ENCODE measurements at places on chromosomes 2 and 18.

DNA sequence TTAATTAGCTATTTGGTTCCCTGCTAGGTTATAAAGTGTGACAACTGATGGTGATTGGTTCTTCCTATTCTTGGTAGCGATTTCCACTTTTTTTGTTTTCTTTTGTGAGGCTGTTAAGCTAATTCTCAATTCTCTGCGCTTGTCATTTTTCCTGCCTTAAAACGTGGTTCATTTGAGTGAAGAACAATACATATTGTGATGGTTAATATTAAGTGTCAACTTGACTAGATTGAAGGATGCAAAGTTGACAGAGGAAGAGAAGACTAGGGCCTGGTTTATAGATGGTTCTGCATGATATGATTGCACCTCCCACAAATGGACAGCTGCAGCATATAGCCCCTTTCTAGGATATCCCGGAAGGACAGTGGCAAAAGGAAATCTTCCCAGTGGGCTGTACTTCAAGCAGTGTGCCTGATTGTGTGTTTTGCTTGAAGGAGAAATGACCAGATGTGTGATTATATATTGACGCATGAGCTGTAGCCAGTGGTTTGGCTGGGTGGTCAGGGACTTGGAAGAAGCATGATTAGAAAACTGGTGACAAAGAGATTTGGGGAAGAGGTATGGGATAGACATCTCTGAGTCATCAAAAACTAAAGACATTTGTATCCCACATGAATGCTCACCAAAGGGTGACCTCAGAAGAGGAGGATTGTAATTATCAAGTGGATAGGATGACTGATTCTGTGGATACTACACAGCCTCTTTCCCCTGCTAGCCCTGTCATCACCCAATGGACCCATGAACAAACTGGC is 39.4 kb upstream of the ZNF804A start:
- no peak for DNase-seq

GRCh38 chr2:240834377-240834975 is 14.5 kb upstream of the KIF1A start:
- no peak for DNase-seq

DNA sequence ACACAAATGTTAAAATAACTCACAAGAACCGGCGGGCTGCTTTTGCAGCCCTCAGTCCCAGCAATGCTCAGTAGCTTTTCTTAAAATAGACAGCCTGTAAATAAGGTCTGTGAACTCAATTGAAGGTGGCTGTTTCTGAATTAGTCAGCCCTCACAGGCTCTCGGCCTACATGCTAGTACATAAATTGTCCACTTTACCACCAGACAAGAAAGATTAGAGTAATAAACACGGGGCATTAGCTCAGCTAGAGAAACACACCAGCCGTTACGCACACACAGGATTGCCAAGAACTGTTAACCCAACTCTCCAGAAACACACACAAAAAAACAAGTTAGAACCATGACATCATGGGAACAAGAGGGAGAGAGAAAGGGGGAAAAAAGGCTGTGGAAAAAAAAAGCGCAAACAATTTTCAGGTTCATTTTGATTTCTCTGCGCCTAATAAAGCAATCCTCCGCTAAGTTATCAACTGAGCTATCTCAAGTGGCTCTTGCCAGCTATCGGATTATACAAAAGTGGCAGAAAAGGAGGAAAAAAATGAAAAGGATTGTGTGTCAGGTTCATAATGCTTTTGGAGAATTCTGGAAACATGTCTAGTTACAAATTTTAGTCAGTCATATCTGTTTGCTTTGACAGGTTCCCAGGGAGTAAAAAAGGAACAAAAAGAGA is 89.1 kb downstream of the ZEB2 start:
- no peak for DNase-seq

- no peak for DNase-seq
Measured at GRCh38 chr18:43982582-43982981, 698.1 kb upstream of the SETBP1 start.

- DNase-seq: no peak
Measured at GRCh38 chr2:195579776-195580555, 77.1 kb upstream of the SLC39A10 start.

- DNase-seq: no peak
Measured at GRCh38 chr2:24926602-24927252, 6.7 kb upstream of the ADCY3 start.

DNA sequence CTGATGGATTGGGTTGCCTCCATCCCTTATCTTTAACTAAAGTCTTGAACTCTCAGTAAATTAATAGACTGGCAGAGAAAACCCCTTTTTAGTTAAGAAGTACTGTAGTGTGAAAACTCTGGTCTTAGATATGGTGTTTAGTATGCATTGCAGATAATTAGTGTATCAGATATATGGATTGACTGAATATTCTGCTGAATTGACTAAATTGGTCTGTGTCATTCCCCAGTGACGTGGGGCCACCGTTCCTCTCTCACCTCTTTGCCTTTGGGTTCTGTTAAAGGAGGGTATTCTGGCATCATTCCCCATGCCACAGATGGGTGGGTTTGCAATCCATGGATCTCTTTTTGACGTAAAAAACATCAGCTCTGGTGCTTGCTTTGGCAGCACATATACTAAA is 67.1 kb upstream of the XPO1 start:
- DNase-seq: no peak

- DNase-seq: no peak
Measured at GRCh38 chr2:229319558-229319957, 48.5 kb upstream of the PID1 start.

DNA sequence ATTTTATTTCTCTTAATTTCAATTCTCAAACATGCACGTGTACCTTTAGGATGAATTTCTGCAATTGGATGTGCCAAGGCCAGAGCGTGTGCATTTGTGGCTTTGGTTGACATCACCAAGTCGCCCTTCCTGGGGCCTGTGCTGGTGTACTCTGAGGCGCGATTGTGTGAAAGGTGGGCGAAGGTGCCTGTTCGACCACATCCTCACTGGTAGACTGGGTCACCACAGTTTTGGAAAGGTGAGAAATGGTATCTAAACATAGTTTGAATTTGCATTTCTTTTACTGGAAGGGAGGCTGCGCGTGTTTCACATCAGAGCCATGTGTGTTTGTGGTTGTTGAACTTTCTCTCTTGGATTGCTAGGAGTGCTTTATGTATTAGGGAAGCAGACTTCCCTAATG is 89.8 kb downstream of the LDLRAD4 start:
- no peak for DNase-seq

DNA sequence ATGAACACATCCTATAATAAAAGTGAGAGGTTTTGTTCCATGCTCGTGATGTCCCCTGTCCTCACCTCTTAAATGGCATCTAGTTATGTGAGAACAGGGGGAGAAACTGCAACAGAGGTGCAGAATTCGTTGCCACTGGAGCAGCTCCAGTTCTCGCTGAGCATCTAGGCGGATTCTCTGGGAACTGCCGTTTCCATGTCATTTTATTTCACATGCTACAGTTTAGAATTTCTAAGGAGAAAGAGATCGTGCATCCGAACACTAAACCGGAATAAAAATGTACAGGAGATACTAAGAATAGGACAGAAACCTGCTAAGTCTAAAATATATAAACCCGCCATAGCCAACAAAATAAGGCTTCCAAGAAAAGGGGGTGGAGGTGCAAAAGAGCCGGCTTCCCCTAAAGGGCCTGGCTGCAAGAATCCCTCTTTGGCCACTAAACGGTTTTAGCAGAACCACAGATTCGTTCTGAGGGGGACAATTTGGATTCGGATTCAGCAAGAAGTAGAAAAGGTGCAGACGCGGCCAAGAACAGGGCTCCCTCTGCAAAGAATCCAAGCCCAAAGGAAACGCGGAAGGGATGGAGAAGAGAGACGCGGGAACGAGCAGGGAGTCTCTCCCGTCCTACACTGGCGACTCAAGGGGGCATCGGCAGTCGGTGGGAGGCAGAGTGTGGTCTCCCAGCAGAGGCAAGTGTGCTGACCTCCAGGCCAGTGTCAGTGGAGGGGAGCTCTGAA is 1.3 kb downstream of the TMEM163 start:
- DNase-seq: no peak

- peak; percentile 74 for DNase-seq
Measured at GRCh38 chr2:95296880-95297487, at the start of gene KCNIP3. TSS of gene KCNIP3 (plus strand) at chr2:95297347. CDS start at chr2:95297439, 92 bp downstream.

DNA sequence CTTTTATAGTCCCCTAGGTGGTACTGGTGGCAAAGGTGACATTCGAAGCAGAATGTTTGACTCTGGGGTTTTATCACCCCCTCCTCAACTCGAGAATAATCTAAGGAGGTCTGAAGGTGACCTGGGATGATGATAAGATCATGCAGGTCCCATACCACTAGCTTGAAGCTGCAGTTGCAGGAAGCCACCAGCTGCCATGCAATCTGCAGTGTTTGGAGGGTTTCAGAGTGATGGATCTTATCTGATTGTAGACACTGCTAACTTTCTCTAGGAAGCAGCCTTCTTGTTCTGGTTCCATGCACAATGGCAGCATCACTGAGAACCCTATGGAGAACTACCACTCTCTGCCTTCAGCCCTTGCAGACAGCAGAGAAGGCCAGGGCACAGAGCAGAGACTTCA is 59.4 kb upstream of the LRPPRC start:
- no peak for DNase-seq

- DNase-seq: no peak
Measured at GRCh38 chr2:288758-289361, 969 bp upstream of the ALKAL2 start.

- DNase-seq: no peak
Measured at GRCh38 chr18:23204589-23205235, 69.4 kb downstream of the CABLES1 start.

GRCh38 chr2:238397356-238397755 is 29.4 kb upstream of the ASB1 start:
- no peak for DNase-seq

GRCh38 chr2:207188626-207189419 is 23.1 kb upstream of the KLF7 start:
- peak; percentile 58 for DNase-seq
